Calu3 (cell line): ENCODE measurements at places on chromosomes 16 and 17. TPM values are rescaled to one million over a fixed set of nuclear protein-coding genes. Genes with fewer than 3 reads are reported as not detected.

DNA sequence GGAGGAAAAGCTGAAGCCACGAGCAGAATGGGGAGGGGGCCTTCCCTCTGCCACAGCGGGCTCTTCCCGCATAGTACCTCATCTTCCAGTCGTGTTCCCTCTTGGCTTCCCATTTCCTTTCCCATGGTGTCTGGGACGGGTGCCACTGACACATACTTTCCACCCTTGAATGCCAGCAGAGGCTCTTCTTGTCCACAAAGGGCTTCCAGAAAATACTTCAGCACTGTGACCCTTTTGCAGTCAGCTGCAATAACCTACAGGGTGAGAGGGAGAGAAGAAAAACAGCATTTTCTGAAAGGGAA lies 30.7 kb downstream of the HIC1 start:
- DNase-seq, result no peak

DNA sequence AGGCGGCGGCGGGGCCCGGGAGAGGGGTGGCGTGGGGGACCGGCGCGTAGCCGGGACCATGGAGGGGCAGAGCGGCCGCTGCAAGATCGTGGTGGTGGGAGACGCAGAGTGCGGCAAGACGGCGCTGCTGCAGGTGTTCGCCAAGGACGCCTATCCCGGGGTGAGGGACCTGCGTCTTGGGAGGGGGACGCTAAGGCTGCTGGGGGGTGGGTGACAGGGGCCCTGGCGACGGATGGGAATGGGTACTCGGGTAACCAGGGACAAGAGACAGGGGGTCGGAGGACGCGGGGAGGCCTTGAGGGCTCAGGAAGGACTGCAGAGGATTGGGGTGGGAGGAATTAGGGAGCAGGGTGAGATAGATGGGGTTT lies 243 bp downstream of the RND2 start:
- no peak for DNase-seq

PIGW gene
- total RNA-seq, result 71.1 and 78.9 TPM in 2 replicates

GRCh38 chr16:51242296-51242994 lies 91.4 kb upstream of the SALL1 start:
- DNase-seq, result no peak

- no peak for DNase-seq
Observed at GRCh38 chr17:66716236-66717026, 118.5 kb upstream of the CACNG5 start.

AHSP gene
- not detected in 2 replicates for total RNA-seq

DNA sequence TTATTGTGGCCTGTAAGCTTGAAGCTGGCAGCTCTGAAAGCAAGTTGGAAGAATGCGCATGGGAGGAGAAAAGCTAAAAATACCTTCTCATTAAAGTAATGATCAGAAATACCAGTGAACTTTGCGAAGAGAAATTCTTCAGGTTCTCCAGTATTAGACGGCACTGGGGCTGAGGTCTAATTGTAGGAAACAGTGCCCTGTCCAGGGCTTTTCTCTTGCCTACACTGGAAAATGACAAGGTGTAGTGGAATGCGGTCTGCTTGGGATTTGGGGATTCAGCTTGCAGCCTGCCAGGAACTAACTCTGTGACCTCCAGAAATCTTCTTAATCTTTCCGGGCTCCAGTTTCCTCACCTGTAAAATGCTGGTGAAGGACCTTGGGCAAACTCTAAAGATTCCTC lies 53.3 kb upstream of the KCNJ16 start:
- DNase-seq, result no peak
